ENCODE measurements at places on chromosomes 2 and 18. TPM values are rescaled to one million over a fixed set of nuclear protein-coding genes. Genes with fewer than 3 reads are reported as not detected.

The CNTNAP5 gene
- total RNA-seq: not detected

The HES6 gene
- 2.8 TPM for total RNA-seq

The LYG2 gene
- not detected for total RNA-seq

The ERBB4 gene
- total RNA-seq: 0.42 TPM

The PDCD1 gene
- total RNA-seq: 0.25 TPM

The NTSR2 gene
- not detected for total RNA-seq

The NAGK gene
- 21.8 TPM for total RNA-seq

The ZSWIM2 gene
- not detected for total RNA-seq

The SETBP1 gene
- 15.8 TPM for total RNA-seq

The TUBA4B gene
- 0.08 TPM for total RNA-seq

The SLC8A1 gene
- 14.3 TPM for total RNA-seq

Measured in liver (tissue), 10 donors.